ENCODE measurements at places on chromosomes 4 and X.

DNA sequence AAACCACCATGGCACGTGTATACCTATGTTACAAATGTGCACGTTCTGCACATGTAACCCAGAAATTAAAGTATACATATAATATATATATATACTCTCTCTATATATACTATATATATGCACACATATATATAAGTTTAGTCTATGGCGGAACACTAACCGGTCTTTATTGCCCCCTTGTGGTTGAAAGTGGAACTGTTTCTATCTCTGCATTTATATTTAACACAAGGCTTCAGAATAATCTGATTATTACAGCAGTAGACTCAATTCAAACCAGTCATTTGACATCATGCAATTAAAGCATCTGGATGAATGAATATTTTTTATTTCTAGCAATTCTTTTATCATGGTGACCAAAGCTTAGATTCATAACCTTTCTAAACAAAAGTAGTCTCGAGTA, 14.6 kb downstream of the RAB9B start:
- peak; percentile 39 for DNase-seq

GRCh38 chrX:15664487-15665444, at the start of gene CLTRN:
Gene CLTRN (minus strand): TSS chrX:15664805. CDS start chrX:15664775, 30 bp downstream.
- no peak for DNase-seq

GRCh38 chrX:152646961-152647360, 9.3 kb downstream of the GABRQ start:
- DNase-seq = no peak

DNA sequence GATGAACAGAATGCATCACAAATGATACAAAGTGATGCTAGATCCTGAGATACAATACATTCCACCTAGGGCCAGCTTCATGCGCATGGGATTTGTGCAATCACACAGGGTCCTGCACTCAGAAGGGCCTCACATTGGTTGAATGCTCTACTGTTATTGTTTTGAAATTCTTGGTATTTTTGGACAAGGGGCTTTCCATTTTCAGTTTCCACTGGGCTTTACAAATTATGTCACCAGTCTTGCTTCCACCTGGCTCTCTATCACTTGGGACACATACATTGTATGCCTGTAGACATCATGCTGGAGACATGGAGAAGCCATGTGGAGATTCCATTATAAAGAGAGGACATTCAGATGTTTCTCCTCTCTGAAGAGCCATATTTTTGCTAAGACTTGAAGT, 155.8 kb downstream of the NAA11 start:
- no peak for DNase-seq

DNA sequence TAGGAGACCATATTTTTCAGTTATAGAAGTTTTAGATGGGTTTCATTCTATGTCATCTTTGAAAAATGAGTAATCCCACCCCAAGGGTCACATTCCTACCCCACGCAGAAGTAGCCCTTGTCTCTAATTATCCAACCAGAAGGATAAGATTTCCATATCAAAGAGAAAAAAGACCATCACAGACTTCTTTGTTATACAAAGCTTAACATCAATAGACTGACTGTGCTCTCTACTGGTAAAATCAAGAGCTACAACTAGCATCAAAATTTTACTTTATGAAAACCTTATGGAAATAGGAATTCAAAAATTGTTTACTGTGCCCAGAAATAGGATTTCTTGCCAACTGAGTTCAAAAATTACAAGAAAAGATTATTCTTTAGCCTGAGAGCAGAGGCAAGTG, 24.9 kb downstream of the TNMD start:
- DNase-seq = no peak

- DNase-seq = no peak
These were observed 146.2 kb downstream of the KCNIP4 start for GRCh38 chr4:21802406-21802805.

GRCh38 chrX:24668111-24668510, 21.0 kb upstream of the PCYT1B start:
- DNase-seq = no peak

GRCh38 chr4:76723924-76724323, 174.0 kb downstream of the SOWAHB start:
- DNase-seq = no peak

- DNase-seq = peak; percentile 27
These were observed 30.2 kb upstream of the LGI2 start for GRCh38 chr4:25060963-25061340.

- DNase-seq = no peak
These were observed 9.7 kb upstream of the USO1 start for GRCh38 chr4:75714704-75715103.

DNA sequence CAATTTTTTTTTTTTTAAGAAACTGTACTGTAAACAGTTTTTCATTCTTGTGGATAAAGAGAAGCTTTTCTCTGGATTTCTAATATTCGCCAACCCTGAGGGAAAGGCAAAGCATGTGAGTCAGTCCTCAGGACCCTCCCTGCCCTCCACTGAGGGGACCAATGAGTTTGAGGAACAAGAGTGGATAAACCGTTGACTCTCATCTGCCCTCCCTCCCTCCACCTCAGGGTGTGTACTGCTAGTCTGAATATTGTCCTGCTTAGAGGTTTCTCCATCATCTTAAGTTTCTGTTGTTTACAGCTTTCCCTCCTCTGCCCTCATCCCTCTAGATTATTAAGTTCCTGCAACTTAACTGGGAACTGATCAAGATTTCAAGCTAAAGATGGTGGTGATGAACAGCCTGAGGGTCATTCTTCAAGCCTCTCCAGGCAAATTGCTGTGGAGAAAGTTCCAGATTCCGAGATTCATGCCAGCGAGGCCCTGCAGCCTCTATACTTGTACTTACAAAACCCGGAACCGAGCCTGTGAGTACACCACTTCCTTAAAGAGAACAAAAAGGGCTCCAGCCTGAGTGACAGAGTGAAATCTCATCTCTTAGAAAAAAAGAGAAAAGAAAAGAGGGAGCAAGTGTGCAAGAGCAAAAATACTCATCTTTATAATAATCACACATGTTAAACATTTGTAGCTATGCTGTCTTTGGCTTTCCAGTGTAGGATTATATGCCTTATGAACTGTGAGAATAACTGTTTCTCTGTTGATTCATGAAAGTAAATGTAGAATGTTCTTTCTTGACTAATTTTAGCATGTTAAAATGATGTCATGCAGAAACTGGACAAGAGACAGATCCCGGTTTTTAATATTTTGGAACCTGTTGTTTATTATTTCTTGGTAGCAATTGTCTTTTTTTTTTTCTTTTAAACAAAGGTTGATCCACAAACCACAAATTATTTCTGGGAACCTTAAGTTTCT, 11.9 kb downstream of the CA5B start:
- DNase-seq = no peak

DNA sequence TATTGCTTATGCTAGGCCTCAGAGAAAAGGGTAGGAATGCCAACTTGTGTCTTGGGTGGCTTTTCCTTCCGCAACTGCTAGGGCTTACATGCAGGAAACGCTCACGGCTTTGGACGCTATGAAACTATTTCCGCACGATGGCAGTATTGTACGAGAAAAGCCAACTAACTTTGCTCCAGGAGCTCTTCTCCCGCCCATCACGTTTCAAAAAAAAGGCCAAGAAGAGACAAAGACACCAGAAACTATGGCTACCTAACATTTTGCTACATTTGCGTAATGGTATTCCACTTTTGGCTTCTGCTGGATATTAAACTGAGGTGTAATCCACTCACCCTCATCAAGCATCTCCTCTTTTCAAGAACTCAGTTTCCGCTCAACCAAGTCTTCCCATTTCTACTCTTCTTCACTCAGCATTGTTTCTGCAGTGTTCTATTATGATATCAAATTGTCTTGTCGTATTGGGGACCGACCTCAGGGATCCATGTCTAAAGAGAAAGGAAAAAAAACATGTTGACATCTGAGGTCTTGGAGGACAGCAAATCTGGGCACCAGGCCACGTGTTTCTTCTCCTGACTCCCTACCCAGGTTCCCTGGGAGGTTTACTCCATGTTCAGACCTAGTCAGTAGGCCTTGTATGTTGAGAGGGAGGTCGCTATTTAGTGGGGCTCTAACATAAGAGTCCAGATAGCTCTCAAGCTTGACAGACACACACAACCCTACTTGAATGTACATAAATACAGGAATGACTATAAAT, 239.4 kb upstream of the STK26 start:
- DNase-seq = no peak

GRCh38 chr4:83112231-83112630, 2.3 kb downstream of the PLAC8 start:
- DNase-seq = no peak

GRCh38 chr4:30605616-30606190, 114.5 kb upstream of the PCDH7 start:
- no peak for DNase-seq

DNA sequence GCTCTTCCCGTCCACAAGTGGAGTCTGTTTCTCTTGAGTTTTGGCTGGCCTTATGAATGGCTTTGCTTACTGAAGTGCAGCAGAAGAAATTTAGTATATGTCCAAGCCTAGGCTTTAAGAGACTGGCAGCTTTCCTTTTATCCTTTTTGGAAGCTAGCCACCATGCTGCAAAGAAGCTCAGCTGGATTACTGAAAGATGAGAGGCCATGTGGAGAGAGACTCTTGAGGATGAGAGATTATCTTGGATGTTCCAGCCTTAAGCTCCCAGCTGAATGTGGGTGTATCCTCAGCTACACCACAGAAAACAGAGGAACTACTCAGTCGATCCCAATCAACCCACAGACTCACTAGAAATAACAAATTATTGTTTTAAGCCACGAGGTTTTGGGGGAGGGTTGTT, 12.5 kb downstream of the CCNG2 start:
- no peak for DNase-seq

DNA sequence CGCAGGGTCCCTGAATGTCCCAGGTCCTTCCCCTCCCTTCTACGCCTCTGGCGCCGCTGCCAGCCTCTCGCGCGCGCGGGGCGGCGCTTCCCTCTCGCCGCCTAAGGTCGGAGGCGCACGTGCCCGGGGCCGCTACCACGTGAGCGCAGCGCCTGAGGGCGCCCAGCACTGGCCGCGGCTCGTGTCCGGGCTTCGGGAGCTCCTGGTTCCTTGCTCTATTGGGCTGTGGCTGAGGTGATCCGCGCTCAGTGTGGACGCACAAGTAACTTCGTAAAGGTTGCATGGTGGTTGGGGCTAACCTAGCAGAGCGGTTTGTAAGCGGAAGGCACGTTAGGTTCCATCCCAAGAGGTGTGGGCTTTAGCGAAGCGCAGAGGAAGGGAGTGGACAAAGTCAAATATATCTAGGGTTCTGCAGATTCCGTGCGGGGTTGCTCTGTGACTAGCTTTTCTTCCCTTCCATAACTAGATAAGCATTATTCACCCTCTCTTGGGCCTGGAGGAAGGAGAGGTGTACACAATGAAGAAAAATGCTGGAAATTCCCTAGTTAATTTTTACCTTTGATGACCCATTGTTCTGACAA, 1.8 kb downstream of the TLL1 start:
- no peak for DNase-seq

GRCh38 chr4:123452616-123453015, 56.0 kb downstream of the SPRY1 start:
- no peak for DNase-seq

DNA sequence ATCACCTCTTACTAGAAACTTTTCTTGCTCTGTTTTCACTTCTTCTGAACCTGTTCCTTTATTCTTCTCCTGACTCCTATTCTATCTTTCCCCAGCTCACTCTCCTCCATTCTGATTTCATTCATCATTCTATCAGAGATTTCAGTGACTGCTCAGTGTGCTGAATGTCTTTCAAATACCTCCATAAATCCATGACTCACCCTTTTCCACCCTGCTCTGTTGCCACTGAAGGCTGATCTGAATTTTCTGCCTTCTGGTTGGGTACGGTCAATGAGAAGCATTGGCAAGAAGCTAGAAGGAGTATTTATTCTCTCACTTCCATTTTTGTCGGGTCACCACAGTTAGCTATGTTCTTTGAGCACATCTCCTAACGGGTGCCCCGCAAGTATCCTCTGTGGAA, 265.9 kb downstream of the CBLL2 start:
- no peak for DNase-seq

DNA sequence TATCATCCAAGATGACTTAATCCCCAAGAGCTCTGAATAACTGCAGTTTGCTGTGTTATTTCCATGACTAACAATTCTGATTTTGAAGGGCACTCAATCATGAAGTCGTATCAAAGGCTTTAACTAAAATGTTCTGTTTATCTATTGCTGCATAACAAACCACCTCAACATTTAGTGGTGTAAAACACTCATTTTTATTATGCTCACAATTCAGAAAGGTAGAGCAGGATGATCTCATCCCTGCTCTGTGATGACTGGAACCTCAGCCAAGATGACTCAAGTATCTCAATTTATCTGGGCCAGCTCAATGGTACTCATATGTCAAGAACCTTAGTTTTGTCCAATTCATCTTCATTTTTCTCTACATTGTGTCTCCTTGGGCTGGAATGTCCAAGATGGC, 451.1 kb downstream of the PPARGC1A start:
- no peak for DNase-seq

- DNase-seq = peak; percentile 73
These were observed 454 bp downstream of the LETM1 start for GRCh38 chr4:1855333-1856070.

- DNase-seq = no peak
These were observed 195.2 kb upstream of the C1QTNF7 start for GRCh38 chr4:15232366-15233263.

GRCh38 chr4:124958847-124959246, 246.3 kb upstream of the ANKRD50 start:
- DNase-seq = no peak

DNA sequence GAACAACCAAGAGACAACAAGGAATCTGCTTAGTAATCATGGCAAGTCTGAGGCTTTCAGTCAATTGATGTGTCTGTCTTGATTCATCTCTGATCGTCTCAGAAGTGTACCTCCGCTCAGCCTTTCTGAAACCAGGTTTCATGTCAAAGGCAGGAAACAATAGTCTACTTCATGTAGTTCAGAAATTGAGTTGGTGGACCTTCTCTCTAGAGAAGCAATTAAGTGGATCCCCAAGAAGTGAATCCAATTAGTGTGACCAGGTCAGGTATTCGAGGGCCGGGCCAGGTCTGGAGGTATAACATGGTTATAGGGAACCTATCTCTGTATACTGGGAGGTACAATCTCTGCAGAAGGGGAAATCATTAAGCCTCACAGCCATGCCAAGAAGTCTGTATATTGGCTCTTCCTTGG, 32.0 kb downstream of the DAPP1 start:
- no peak for DNase-seq

DNA sequence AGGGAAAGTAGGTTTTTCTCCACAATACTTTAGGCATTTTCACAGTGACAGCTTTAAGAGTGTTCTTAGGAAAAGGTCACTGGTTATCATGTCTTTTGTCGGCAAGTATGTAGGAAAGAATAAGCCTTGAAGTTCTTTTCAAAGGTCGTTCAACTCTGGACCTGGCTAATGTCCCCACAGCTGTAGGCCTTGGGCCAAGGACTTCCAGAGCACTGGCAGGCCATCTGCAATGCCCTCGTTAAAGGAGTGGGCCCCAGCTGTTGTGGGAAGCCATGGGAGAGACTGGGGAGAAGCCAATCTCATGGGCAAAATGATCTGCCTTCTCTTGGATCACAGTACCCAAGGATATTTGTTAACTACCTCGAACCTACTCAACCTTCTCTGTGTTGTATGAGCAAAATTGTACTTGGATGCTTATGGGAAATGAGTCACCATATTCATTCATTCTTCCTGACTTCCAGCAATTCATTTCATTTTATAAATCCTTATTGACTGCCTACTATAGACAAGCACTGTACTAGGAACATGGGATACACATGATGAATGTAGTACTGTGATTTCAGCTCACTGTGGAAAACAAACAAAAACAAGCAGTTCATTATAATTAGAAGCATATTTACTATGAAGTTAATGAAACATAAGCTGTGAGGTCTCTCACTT, 141.1 kb upstream of the KIT start:
- no peak for DNase-seq

- no peak for DNase-seq
These were observed 27.5 kb upstream of the OTUD4 start for GRCh38 chr4:145207934-145208333.

- DNase-seq = no peak
These were observed 17.4 kb downstream of the NPNT start for GRCh38 chr4:105912633-105913032.
